Activated CD4-positive, alpha-beta T cell treated with anti-CD3 and anti-CD28 coated beads for 1 hour (primary cell): ENCODE measurements at places on chromosomes 6 and 20.

DNA sequence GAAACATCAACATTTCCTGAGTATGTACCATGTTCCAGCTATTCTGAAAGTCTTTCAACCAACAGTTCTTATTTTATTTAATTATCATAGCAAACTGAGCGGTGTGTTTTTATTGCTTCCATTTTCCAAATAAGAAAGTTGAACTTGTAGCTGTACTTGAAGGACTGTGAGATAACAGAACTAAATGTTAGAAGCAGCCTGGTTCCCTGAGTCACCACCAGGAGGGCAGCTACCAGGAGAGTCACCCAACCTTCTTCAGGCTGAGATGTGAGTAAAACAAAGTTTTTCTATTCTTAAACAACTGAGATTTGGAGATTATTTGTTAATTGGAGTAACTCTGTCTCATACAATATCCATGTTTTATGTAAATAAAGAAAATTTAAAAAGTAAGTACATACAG, 403.4 kb downstream of the PKHD1 start:
- DNase-seq = no peak

DNA sequence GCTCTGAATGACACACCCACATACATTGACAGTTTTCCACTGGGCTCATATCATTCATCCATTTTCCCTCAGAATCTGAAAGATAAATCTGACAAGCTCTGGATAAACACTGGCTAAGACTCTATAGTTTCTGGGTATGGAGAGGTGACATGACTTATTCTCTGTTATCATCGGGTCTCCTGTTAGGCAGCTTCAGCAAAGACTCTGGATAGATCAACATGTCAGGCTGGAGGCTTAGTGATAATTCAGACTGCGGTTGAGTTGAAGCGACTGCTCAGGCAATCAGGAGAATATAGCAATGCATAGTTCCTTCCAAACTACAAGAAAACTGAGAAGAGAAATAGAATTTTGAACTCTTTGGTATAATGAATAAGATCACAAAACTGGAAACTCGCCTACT, 394.6 kb downstream of the CBLN4 start:
- DNase-seq = no peak

GRCh38 chr6:27500177-27500576, 27.3 kb upstream of the ZNF184 start:
- no peak for DNase-seq

GRCh38 chr6:4606821-4607704, 169.1 kb upstream of the CDYL start:
- DNase-seq = no peak

DNA sequence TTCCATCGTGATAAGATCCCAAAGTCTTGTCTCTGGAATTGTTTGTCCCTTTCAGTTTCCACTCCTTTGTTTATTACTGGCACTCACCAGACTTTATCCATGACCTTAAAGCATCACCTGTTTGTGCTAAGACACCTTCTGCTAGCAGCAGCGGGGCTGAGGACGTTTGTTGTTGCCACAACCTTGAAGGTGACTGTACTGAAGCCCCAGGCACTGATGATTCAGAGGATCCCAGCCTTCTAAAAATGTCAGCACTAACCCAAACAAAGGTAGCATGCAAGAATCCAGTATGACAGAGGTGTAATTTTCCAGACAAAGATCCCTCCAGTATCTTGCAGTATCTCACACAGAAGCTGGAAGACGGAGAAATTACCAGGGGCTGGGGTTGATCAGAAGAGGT, 28.9 kb upstream of the SMIM8 start:
- no peak for DNase-seq

- no peak for DNase-seq
These were observed 38.5 kb downstream of the EDN1 start for GRCh38 chr6:12328701-12329100.

DNA sequence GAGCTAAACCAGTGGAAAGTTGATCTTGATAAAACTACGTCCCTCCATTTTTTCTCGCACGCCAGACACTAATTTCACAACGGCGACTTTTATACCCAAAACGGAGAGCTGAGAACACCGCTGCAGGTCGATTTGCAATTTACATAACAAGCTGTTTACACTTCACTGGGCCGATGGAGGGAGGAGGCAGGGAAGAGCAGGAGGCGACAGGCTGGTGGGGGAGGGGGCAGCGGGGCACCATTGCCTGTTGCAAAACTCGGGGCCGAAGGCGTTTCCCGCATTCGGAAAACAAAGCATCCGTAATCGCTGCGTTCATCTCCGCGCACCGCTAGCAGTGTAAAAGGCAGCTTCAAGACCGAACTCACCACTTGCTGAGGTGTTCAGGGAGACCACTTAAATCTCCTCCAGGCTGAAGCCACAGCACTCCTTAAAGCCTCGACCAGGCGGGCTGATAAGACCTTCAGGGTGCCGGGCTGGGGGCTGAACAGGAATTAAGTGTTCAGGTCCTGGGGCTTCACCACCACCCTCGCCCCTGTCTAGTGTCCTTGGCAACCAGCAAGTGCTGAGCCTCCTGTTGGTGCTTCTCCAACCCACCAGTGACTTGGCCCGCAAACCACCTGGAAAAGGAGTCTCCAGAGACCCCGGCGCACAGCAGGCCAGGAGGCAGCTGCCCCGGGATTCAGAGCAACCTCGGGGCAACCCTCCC, 2.0 kb upstream of the FOXC1 start:
- DNase-seq = no peak

DNA sequence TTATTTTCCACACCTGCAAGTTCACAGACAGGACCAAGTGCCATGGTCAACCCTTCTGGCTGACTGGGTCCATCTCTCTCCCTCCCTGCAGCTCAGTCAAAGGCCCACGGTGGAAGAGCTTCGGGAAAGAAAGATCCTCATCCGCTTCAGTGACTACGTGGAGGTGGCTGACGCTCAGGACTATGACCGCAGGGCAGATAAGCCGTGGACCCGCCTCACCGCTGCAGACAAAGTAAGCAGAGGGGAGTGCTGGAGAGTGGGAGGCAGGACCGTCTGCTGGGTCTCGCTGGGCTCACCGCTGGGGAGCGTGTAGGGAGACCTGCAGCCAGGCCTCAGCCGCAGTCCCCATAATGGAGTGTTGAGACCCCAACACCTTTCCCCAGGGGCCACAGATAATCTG, 45.0 kb downstream of the TBC1D7 start:
- no peak for DNase-seq

DNA sequence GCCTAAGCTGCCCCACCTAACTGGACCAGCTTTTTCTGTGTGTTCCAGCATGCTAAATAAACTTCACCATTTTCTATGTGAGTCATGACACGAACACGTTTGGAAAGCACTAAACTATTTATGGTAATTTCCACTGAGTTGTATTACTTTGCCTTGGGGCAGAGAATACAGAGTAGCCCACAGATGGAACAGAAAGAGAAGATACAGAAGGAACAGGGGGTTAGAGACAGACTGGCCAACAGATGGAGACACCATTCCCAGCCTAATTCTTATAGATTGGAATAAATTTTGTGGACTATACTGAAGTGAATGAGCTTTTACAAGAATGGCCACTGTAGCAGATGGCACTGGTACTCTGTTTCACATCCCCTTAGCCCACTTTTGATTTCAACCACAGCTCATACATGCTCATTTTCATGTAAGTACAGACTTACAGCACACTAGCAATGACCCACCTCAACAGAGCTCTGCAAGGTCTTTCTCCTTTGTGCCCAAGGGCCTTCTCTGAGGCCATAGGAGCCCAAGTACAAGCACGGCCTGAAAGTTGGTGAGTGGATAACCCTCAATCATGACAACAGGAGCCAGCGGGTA, 13.1 kb upstream of the NT5DC1 start:
- no peak for DNase-seq

- no peak for DNase-seq
These were observed 7.3 kb upstream of the COL9A1 start for GRCh38 chr6:70310063-70310694.

DNA sequence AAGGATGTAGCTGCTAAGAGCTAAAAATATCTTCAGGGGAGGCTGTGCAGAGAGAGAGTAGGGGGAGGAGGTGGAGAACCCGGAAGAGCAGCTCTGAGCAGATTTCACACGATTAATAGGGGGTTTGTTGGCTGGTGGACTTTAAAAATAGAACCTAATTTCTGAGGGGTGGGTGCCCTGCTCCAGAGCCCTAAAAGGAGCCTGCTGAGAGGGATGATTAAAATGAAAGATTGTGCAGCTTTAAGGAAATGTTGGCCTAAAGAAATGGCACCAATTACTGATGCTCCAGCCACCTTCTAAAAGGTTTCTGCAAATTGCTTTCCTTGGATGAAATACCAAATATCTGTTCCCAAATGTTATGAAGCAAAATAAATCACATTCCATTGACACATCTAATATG, 202.8 kb upstream of the BTBD3 start:
- DNase-seq = no peak

DNA sequence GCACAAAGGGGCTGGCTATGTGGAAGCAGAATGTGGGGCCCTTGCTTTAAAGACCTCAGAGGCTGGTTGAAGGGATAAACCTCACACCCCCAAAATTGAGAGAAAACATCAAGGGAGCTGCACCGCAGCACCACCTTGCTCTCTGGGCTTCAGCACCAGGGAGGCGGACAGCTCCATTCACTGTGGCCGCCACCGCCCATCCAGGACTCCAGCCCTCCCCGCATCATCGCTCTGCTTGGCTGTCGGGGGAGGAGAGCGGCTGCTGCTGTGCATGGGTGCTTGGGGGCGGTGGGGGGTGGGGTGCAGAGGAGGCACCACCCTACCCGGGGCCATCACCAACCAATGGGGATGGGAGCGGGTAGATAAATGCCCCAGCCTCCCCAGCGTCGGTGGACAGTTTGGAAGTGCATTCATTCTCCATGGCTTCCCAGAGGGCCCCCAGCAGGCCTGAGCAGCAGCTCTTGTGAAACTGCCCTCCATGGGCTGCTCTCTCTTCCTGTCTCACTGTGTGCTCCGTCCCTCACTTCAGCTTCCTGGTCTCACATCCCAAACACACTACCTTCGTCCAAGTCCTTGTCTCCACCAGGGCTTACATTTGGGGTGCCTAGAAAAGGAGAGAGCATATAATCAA, 75.7 kb upstream of the BHLHE23 start:
- DNase-seq = no peak

DNA sequence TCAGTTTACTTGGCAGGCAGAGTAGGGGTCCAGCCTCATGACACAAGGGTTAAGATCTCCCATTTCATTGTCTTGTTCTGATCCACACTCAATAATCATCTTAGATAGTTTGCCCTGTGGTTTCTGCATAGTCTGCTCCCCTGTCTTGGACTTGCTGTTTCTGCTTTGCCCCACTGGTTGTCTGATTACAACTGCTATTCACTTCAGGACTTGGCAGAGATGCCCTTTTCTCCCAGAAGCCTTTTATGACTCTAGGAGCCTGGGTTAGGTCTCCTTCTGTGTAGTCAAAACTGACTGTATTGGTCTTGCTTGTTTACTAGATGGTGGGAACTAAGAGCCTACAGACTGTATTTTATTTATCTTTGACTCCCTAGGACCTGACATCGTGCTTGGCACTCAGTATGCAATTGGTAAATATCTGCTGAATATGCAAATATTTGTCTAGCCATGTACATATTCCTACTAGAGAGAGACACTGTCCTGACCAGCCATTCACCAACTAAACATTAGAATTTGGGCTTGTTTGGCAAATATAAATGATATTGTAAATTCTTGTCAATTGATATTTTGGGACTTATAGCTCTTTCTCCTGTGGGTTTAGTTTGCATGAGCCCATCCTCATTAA, 165.9 kb upstream of the KCNK16 start:
- no peak for DNase-seq

DNA sequence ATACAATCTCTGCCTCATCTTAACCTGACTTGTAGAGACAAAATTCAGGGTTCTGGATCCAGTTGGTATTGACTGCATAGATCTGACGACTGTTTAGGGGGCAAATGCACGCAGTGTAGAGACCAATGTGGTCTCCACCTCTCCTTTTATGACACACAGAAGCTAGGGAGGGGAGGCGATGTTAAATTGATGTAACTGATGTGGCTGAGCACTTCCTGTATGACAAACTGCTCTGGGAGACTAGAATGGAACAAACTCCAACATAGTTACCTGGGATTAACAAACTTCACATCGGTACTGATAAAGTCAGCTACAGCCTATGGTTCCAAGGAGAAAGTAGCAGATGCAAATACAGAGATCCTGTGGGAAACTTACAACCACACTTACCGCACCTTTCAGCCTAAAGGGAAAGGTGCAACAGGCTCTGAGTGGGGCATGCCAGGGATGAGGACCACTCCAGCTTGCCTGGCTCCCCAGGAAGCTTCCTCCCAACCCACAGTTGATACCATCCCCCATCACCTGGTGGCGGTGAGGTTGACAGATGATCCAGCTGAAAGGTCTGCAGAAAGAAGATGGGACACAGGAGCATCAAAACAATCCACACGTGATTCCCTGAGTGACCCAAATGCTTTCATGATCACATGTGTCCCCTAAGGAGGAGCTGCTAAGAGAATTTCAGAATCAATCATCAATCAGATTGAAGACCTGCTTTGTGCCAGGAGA, 60.6 kb upstream of the MRPS10 start:
- DNase-seq = no peak

DNA sequence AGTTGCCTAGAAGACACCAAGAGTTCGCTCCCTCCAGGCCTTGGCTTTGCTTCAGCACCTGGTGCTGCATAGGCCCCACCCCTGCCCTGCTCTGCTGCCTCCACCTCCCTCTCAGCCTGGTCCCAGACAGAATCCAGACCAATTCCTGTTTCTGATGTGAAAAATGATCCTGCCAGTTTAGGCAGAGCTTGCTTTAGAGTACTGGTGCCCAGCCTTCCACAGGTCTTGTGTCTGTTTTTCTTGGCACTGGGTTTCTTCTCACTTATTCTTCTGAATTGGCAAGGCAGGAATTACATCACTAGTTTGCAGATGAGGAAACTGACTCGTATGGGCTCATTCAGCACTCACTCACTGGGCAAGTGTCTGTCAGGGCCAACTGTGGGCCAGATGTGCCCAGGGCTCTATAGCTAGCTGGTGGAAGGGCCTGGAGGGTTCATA, 53.0 kb downstream of the HLA-A start:
- no peak for DNase-seq

DNA sequence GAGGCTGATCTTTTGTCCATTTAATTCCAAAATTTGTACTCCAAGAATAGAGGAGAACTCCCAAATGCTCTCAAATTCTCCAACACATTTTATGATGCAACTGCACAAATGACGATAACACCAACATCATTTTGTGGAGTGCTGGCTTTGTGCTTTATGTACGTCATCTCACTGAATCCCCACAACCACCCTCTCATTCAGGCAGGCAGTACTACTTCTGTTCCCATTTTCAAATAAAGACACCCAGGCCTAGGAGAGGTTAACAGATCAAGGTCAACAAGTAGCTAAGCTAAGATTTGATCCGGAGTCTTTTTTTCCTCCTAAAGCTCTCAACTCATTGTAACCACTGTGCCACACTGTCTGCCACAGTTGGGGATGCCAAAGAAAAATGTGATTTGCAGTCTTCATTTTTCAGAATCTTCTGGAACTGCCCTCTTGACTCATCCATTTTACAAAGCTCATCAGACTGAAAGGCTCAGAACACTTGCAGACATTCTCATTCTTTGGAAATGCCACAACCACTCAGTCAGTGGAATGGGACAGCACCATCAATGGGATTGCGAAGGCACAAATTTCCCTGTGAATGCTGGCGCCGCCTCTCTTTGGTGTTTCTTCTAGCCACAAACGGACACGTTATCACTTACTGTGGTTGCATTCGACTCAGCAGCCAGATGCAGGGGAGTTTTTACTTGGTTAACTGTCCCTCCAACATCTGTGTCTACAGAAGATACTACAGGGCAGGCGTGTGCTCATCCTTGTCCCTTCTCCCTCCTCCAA, 184.4 kb downstream of the GJA10 start:
- no peak for DNase-seq
